ENCODE measurements at places on chromosomes 13 and 19.

DNA sequence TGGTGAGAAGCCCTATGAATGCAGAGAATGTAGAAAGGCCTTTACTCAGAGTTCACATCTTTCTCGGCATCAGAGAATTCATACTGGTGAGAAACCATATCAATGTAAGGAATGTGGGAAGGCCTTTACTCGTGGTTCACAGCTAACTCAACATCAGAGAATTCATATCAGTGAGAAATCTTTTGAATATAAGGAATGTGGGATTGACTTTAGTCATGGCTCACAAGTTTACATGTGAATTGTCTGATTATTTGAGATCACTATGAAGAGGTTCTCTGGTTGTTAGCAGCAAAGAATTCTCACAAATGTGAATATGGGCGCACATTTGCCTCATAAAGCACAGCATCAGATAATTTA, 43.7 kb downstream of the ZNF585A start:
- no peak for DNase-seq

DNA sequence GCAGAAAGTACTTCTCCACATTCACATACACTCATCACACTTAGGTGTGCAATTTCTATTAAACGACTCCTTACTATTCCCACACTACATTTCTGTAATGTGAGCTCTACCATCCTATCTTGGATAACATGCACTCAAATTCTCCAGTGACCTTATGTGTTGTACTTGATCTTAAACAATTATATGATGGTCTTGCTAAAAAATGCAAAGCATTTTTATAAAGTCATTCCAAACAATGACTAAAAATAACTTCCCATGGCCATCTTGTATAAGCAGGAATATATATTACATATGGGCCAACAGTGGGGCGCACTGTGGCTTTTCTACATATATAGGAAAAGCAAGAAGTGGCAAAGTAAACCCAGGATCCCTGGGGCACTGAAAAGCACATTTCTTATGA, 155.5 kb downstream of the FLT1 start:
- no peak for DNase-seq

GRCh38 chr13:27965740-27966640, 3.1 kb downstream of the CDX2 start:
- no peak for DNase-seq

GRCh38 chr13:110400786-110401533, 93.9 kb downstream of the COL4A2 start:
- no peak for DNase-seq

DNA sequence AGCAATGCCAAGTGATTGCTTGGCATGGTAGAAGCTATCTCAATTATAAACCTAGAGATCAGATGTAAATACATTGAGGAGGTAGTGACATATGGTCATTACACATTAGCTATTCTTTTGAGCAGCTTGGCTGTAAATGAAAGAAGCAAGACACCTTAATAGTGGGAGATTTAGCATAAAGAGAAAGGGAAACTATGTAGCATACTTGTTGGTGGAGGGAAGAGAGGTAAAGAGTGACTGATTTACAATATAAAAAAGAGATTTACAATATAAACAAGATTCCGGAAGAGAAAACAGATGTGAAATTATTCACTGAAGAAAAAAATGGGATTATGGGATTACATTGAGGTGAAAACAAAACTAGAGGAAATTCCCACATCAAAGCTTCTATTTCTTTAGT, 2009.6 kb downstream of the OLFM4 start:
- no peak for DNase-seq

- no peak for DNase-seq
These were observed 10.9 kb downstream of the MIR17HG start for GRCh38 chr13:91358387-91358782.

DNA sequence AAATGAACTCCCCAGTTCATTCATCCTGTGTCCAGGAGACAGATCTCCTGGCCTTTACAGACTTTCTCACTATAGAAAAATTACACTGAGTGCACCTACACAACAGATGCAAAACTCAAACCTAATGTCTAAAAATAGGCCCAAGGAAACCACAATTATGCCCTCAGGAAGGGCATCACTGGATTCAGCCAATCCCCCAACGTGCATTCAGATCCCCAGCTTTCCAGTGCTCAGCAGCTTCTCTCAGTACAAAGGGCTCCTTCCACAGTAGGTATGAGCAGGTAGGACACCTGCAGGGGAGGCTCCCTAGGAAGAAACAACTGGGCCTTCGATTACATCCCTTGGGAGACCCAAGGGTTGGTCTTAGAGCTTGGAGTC, 2.1 kb downstream of the ZNF709 start:
- no peak for DNase-seq

- no peak for DNase-seq
These were observed 171.7 kb upstream of the MAB21L1 start for GRCh38 chr13:35648201-35648600.

DNA sequence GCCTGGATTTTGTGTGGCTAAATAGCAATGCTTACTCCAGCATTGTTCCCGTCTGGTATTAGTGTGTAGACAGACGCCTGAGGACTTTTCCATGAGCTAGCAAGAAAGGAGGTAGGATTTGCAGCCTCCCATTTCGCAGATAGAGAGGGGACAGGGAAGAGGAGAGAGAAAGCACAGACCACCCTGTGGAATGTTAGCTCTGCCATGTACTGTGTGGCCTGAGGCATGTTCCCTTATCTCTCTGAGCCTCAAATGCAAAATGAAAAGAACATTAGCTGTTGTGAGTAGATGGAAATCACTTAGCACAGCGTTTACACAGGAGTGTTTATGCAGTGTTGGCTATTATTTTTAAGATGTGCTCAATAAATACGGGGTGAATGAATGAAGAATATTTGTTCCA, 45.5 kb downstream of the OLFM4 start:
- DNase-seq: no peak

DNA sequence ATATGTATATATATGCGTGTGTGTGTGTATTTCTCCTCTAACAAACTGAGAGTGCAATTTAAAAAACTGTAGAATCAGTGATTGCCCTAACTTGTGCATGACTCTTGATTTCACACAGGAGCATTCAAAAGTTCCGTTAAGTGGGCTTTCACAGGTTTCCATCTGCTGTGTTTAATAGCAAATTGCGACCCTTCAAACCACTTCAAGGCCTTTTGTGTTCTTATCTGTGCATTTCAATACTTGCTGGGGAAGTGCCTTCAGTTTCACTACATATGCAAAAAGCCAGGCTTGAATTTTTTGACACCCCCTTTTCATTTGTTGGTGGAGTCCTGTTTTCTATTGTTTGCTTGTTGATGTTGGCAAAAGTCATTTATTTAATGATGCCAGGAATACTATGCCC, 158.0 kb downstream of the TM9SF2 start:
- no peak for DNase-seq

- DNase-seq: no peak
These were observed 352.6 kb downstream of the ENOX1 start for GRCh38 chr13:43434191-43434590.

GRCh38 chr13:97448503-97449251, 14.7 kb downstream of the RAP2A start:
- no peak for DNase-seq

DNA sequence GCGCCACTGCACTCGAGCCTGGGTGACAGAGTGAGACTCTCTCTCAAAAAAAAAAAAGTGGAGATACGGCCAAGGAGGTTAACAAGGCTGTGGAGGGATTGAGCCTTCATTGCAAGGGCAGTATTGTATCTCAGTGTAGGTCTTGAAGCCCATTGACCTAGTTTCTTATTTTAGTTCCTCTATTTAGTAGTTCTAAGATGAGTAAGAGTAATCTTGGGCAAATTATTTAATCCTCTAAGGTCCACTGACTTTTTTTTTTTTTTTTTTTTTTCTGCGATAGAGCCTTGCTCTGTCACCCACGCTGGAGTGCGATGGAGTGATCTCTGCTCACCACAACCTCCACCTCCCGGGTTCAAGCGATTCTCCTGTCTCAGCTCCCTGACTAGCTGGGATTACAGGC, 14.3 kb upstream of the ILF3 start:
- DNase-seq: no peak

DNA sequence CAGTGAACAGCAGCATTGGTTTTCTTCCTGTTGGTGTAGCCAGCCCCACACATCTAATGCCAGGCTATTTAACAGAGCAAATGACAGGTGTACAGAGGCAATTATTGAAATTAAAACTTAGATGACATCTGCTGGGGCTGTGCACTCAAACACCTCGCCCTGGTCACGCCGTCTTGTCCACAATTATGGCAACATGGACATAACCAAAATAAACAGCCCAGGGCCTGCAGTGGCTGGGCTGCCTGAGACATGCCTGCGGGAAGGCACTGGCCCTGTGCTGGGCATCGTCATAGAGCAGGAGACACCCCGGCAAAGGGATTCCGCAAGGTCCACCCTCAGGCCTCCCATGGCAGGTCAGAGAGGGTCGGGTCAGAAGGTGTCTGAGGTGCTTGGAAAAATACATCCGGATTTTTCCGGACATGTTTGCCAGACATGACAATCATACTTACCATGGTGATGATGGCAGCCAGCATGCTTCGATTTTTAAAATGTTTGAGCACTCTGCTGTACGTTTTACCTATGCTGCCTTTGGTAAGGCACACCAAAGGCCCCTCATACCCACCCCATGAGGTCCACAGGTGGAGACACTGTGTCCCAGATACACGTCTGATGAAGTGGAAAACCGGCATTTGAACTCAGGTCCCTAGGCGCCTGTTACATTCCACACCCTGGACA, 47.8 kb downstream of the TSHZ3 start:
- DNase-seq: no peak

- DNase-seq: no peak
These were observed 7.5 kb downstream of the COG3 start for GRCh38 chr13:45472171-45472705.
